NCI-H1694 (cell line): ENCODE measurements at places on chromosomes 11 and 22.
A peak's percentile ranks its signal among the peaks of the same experiment; 100 is the strongest.

GRCh38 chr22:37566903-37567798, 6.9 kb downstream of the CDC42EP1 start:
- peak; percentile 46 for DNase-seq

DNA sequence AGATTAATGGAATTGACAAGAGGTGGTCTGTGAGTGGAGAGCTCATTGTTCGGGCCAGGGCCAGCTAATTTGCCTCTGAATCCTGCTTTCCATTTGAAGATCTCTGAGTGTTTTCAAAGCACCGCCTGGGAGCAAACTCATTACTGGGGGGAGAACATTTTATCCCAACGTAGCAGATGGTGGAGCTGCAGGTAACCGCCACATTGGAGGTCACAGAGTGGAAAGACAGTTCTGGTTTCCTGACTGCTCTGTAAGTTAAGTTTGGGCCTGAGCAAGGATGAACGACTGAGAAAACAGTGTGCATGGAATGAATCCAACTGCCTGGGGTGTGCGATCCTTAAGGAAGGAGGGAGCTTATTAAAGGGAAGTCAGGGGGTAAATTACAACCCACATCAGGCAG, 30.5 kb downstream of the LMO2 start:
- DNase-seq, result no peak

- no peak for DNase-seq
These were observed 50.8 kb downstream of the PISD start for GRCh38 chr22:31611061-31611760.

DNA sequence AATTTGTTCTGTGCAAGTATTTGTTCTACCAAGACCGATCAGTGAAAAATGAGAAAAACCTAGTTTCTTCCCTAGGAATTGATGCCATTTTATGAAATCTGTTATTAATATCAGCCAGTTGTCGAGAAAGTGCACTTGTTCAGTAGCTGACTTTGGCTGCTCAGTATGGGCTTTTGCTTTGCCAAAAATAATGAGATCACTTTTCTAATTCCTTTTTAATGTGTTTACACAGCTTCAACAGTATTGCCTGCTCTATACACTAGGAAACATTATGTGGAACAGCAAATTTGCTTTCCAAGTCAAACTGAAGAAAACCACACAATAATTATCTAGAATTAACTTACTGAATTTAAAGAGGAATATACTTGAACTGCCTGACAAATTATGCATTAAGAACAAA, 34.4 kb downstream of the SCUBE2 start:
- DNase-seq, result no peak

GRCh38 chr11:8805296-8805695, 105.7 kb upstream of the AKIP1 start:
- DNase-seq, result no peak

DNA sequence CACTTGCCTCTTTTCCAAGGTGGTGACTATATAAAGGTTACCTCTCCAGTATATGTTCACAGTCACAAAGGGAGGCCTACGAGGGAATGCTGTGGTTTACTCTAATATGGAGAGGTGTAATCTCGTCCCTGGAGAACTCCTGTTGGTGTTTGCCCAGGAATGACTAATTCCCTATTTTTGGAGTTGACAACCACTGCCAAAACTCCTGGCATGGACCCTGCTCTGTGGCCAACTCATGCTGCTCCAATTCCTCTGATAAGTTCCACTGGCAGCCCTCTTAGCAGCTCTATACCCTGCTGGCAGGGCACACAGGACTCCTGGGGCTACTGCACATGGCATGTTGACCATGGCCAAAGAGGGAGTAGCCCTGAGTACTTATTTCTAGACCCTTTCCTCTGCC, 418.7 kb upstream of the ANO5 start:
- no peak for DNase-seq

DNA sequence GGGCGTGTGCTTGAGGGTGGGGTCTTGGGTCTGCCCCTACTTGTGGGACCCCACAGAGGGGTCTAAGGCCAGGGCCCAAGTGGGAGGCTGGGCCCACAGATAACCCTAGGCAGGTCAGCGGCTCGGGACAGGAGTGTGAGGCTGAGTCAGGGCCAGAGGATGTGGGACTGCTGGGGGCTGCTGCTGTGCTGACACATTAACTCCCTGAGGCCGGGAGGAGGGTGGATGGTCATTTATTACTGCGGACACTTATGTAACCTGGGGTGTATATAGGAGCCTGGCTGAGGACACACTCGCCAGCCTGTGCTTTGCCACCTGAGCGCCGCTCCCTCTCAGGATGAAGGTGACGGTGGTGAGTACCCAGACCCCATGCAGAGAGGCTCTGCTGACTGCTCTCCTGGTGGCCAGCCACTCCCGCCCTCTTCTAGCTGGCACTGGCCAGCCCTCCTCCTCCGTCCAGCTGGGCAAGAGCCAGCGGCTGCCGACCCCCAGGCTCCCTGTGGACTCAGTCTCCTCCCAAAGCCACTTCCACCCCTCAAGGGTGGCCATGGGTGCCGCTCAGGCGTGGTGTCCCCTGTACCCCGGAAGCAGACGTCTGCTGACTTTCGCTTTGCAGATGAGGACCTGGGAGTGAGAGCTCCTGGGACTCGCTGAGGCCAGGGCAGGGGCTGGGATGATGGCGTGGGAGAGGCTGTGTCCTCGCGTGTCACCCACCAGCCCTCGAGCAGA, at the start of gene MIOX:
Gene MIOX (plus strand): TSS at position 299 of the 729 bp plus-strand sequence. CDS start 39 bp downstream, at position 338.
- no peak for DNase-seq

- DNase-seq, result no peak
These were observed 51.6 kb upstream of the BARX2 start for GRCh38 chr11:129323896-129324502.

GRCh38 chr22:32761251-32761903, 40.1 kb upstream of the TIMP3 start:
- no peak for DNase-seq

GRCh38 chr11:128305588-128305987, 281.8 kb downstream of the ETS1 start:
- DNase-seq, result no peak

- peak; percentile 36 for DNase-seq
These were observed 20.7 kb downstream of the CHID1 start for GRCh38 chr11:889687-890475.

DNA sequence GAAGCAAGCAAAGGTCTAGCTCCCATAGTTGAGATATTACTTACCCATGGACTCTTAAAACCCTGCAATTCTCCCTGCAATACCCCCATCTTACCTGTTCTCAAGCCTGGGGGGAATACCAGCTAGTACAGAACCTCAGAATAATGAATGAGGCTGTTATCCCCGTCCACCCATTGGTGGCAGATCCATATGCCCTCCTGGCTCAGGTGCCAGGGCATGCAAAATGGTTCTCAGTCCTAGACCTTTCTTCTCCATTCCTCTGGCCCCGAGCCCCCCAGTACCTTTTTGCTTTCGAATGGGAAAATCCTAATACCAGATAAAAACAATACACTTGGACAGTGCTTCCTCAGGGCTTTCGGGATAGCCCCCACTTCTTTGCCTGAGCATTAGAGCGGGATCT, 86.4 kb downstream of the PIWIL4 start:
- no peak for DNase-seq

DNA sequence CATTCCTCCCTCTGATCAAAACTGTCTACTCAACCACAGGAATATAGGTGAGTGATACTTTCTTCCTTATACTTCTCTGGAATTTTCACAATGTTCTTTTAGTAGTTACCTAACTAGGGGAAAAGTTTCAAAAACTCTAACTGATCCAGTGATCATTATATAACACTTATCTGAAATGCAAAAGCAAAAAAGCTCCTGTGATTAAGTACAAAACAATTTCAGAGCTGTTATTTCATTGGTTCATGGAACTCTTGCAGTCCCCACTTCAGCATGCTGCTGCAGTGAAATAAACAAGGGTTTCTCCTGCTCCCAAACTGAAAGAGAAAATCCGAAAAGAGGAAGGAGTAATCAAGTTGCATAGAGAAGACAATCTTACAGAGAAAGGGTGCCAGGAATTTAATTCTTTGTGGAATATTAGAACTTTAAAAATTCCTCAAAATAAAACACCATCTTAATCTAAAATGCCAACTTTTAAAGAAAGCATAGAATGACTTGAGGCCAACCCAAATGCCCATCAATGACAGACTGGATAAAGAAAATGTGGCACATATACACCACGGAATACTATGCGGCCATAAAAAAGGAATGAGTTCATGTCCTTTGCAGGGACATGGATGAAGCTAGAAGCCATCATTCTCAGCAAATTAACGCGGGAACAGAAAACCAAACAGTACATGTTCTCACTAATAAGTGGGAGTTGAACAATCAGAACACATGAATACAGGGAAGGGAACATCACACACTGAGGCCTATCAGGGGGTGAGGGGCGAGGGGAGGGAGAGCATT, 20.3 kb downstream of the PPP2R1B start:
- no peak for DNase-seq

GRCh38 chr11:125070699-125071254, 7.7 kb downstream of the SLC37A2 start:
- DNase-seq, result no peak

DNA sequence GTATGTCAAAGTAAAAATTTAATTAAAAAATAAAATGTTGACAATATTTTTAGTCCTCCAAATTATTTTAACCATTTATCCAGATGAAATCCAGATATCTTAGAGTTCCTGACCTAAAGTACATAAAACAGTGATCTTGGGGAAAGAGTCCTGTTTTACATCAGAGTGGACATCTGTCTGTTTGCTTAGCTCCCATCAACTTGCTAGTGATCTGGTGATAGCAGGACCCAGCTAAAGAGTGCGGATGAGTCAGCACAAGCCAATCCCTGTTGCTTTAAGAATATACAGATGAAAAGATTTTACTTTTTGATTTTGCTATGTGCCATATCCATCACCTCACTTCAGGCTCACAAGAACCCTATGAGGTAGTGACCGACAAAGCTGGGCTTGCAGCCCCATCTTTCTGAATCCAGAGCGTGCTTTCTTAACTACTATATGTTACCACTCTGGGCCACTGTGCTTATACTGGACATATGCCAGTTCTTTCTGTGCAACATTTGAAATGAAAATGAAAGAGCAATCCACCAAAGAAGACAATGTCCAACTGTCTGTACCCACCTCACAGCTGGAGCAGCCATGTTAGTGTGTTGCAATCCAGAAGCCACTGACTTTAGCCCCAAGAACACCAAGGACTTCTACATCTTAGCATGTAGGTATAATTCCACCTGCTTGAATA, 167.6 kb upstream of the SESN3 start:
- no peak for DNase-seq

- DNase-seq, result no peak
These were observed 44.4 kb downstream of the VSIG10L2 start for GRCh38 chr11:125990244-125990643.

DNA sequence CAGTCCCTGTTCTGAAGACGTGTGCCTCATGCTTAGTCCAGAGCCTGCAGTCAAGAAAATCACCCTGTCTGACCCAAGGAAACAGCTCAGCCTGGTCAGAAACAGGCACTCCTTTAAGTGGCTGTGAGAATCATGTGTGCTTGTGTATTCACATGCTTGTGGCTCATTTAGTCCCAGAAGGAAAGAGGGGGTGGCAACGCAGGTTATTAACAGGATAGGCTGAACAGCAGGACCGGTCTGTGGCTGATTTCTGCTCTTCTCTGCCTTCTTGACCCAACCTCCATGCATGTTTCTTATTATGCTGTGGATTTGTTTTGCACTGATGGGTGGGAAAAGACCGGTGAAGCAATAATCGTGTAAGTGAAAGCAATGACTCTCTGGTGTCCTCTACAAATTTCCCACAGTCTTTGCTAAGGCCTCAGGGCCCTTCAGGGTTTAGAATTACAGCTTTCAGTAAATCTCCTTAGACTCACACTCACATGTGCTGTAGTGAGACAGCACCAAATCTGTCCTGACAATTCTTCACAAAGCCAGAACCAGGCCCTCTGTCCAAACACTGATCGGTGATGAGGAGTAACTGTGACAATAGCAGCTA, 288.1 kb downstream of the ETS1 start:
- no peak for DNase-seq

DNA sequence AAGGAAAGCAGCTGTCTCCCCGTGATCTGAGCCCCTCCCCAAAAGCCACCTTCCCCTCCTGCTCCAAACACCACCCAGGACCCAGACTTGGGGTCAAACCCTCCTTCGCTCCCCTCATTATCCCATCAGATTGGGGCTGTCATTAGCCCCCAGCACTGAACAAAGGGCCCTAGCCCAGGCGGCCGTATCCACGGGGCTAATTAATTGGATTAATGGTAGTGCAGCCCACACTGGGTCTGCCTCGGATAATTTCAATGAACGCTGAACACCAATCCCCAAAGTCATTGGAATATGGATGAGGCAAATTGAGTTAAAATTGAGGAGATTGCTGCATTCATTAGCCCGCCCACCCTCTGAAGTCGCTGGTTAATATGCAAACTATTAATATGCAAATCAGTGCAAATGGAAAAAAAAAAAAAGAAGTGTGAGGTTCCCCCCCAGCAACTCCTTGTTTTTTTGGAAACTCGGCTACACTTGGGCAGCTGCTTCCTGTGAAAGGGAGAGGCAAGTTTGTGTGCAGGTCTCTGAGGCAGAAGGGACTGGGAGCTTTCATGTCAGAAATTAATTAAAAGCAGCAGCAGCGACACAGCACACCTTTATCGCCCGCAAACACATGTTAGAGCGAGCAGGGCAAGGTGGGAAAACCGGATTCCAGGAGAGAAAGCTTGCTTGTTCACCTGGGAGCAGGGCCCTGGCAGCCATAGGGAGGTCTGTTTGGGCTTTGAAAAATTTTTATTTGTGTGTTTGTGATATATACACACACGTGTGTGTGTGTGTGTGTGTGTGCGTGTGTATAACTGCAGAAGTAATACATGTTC, 517.8 kb downstream of the MIAT start:
- no peak for DNase-seq

DNA sequence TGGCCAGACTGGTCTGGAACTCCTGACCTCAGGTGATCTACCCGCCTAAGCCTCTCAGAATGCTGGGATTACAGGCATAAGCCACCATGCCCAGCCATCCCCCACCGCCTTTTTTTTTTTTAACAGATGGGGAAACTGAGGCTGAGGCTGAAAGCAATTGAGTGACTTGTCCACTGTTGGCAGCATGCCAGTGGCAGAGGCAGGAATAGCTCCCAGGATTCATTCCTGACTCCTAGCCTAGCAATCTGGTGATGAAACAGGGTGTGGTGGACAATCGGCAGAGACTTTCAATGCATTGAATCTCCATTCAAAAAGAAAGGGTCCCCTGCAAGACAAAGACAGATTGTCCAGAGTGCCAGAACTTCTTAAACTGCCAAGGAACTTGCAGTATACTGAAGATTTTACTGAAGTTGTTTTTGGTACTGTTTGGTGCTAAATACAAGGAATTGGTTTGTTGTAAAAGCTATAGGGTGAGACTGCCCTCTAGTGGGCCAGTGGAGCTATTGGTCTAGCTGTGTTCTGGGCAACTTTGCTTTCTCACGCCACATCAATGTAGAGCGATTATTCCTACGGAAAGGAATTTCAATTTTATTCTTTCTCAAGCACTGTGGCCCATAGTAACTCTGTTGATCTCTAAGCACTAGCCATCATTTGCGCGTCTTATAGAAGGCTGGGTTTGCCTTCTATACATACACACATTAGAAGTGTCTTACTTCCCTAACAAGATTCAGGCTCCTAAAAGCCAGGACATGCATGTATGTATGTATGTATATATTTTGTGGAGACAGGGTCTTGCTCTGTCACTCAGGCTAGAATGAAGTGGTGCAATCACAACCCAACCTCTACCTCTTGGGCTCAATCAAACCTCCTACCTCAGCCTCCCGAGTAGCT, 21.0 kb downstream of the C22orf31 start:
- DNase-seq, result peak; percentile 58

GRCh38 chr22:26918226-26918625, 260.8 kb downstream of the MIAT start:
- DNase-seq, result no peak

- DNase-seq, result no peak
These were observed 10.5 kb downstream of the GRIK4 start for GRCh38 chr11:120522021-120522420.

- no peak for DNase-seq
These were observed 301.2 kb downstream of the TBC1D22A start for GRCh38 chr22:47063606-47064005.
